ENCODE measurements at places on chromosomes 2 and 18.

GRCh38 chr18:75090336-75090735, 118.6 kb downstream of the PTGR3 start:
- DNase-seq: no peak

DNA sequence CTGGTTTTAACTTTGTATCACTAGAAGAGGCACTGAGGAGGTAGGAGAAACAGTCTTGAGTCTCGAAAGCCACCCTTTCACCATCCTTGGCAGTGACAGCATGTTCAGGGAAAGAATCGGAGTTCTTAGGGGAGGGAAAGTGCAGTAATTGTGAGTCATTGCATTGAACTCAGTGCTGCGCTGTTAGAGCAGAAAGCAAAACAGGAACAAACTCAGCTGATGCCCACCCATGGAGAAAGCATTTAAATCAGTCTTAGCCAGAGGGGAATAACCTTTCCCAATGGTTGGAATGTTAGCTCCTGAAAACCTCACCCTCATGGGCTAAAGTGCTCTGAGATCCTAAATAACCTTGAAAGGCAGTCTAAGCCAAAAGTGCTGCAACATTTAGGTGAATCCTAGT, 845.6 kb upstream of the CNTNAP5 start:
- no peak for DNase-seq

- DNase-seq: peak; percentile 13
Observed at GRCh38 chr2:55010149-55010591, 40.1 kb downstream of the RTN4 start.

- no peak for DNase-seq
Observed at GRCh38 chr18:36187826-36188721, 777 bp downstream of the MOCOS start.

GRCh38 chr2:76256458-76257088, 545.9 kb upstream of the GCFC2 start:
- DNase-seq: no peak

- DNase-seq: no peak
Observed at GRCh38 chr2:17934721-17935120, 56.3 kb downstream of the KCNS3 start.

DNA sequence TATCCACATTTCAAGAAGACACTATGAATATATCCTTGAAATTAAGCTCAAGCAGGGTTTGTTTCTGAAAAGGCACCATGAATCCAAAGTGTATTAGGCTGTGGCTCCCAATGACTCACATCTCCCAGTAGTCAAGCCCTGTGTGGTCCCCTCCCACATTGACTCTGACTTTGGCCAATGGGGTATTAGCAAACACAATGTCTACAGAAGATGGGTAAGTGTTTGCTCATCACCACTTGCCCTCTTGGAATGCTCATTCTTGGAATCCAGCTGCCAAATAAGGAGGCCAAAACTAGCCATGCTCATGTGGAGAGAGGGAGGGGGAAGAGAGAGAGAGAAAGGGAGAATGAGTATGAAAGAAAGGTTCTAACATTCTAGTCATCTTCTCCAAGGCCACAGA, 490.0 kb downstream of the TXNL1 start:
- no peak for DNase-seq

DNA sequence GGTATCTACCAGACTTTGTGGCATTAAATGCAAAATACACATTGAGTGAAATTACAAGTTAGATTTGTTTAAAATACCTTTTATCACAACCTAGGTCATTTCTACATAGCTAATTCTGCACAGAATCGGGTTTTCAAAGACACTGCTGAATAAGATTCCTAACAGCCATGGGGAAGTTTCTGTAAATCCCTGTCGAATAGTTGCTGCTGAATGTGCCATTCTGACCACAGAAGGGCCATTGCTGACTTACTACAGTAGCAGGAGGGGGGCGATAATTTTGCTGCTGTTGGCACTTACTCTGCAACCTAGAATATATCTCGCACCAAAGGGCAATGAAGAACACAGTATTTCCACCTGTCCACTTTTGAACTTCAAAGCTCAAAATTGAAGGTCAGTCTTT, 232.8 kb downstream of the TCF4 start:
- DNase-seq: no peak

DNA sequence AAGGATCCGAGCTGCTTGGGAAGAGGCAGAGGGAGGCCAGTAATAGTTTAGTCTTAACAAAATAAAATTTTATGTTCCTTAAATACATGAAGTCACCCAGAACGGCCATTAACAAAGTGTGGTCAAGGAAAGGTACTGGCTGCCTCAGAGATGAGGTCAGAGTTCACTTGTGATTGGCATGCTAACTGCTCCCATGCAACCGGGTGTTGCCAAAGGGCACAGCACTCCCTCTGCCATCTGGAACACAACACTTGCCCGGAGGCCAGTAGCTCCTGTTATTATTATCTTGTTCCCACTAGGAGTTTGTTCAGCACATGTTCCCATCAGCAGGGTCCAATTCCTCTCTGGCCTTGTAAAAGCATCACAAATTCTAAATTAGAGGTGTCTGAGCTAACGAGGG, 207.0 kb downstream of the CYP26B1 start:
- no peak for DNase-seq

GRCh38 chr2:222594679-222595078, 61.2 kb downstream of the FARSB start:
- DNase-seq: no peak

DNA sequence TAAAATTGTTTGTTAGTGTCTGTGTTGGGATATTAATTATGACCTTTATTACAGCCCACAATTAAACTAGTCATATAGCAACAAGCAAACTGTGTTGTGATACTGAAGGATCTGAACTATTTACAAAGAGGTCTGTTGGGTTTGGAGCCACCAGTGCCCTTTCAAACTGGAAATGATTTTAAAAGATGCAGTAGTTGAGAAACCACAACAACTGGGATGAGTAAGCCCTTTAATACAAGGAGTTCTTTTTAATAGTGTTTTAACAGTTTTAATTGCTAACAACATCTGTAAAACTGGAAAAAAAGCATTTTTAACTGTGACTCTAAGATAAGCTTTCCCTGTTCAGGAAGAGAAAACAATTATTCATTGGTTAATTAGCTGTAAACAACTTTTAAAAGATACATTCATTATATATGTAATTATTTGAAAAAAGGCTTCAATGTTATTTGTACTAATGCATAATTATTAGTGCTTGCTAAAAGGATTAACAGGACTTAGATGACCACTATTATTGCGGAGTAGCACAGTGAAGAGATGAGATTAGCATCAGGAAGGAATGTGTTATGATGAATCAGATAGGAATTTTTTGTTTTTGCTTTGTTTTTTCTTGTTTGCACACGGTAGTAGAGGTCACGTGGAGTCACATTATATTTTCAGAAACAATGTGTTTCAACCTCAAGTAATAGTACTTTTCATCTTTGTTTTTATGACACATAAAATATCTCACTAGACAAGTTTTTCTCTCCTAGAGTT, 392.7 kb upstream of the FANCL start:
- no peak for DNase-seq

GRCh38 chr2:16737812-16738211, 72.2 kb upstream of the CYRIA start:
- no peak for DNase-seq

DNA sequence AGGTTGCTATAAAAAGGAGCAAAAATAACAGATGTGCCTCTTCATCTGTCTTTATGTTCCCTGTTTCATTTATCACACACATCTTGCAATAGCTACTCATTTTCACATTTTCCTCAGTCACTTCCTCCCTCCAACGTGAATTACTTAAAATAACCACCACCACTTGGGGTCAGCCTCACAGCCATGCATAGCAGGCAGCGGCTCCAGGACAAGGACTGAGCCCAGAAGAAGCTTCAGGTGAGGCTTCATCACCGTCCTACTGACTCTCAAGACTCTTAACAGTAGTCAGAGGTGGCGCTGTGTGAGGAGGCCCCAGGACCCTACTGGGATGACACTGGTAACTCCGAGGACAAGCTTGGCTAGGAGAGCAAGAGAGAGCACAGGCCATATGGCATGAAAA, 15.5 kb upstream of the ST8SIA5 start:
- DNase-seq: no peak

GRCh38 chr2:226076529-226076928, 677.0 kb downstream of the NYAP2 start:
- no peak for DNase-seq

DNA sequence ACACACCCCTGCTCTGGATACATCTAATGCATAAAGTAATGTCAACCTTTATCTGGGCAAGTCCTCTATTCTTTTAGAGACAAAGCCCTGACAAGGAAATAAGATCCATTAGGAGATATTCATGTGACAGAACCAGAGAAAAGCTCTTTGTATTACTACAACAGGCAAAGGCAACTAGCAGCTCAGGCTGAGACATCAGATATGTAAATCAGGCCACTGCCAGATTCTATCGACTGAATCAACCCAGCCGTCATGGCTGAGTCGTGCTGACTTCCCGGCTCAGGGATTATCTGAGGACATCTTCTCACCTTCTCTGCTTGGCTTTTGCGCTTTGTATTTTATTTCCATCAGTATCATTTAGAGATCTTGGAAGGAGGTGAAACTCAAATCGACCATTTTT, 294.5 kb downstream of the PLCL1 start:
- no peak for DNase-seq

- DNase-seq: no peak
Observed at GRCh38 chr2:236970656-236971010, 115.1 kb upstream of the COPS8 start.
